Cardiac fibroblast (primary cell): ENCODE measurements at places on chromosomes 4 and X.
A peak's percentile ranks its signal among the peaks of the same experiment; 100 is the strongest.

DNA sequence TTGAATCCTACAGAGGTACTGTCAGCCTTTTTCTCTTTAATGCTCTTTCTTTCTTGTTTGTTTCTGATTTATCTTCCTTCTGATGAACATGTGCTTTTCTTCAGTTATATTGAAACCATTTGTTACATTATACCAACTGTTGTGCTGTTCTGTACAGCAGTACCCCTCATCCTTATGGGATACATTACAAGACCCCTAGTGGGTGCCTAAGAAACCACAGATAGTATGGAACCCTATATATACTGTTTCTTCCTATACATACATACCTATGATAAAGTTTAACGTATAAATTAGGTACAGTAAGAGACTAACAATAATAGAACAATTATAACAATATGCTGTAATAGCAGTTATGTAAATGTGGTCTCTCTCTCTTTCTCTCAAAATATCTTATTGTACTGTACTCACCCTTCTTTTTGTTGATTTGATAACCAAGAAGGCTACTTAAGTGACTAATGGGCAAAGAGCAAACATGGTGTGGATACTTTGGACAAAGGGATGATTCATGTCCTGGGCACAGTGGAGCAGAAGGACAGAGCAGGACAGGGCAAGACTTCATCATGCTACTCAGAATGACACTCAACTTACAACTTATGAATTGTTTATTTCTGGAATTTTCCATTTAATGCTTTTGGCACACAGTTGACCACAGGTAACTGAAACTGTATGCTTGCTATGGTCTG, 10.7 kb upstream of the YIPF7 start:
- no peak for DNase-seq

GRCh38 chrX:79153348-79153747, 8.9 kb downstream of the GPR174 start:
- no peak for DNase-seq

- DNase-seq: no peak
Observed at GRCh38 chr4:3079694-3080123, 5.2 kb downstream of the HTT start.

GRCh38 chrX:34634349-34634748, 22.7 kb downstream of the TMEM47 start:
- no peak for DNase-seq

DNA sequence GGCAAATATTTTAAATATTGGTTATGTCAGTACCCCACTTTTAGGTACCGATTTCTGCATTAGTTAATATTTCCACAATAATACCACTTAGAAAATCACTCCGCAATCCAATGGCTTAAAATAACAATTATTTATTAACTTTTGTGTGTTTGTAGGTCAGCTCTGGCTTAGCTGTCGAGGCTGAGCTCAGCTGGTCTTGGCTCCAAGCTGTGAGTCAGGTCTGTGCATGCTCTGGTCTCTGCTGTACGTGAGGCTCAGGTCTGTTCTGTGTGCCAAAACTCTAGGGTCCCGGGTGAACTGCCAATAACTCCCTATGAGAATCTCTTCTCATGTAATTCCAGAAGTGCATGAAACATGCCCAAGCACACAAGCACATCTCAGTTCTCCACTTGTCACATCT, 245.8 kb upstream of the GK2 start:
- no peak for DNase-seq

DNA sequence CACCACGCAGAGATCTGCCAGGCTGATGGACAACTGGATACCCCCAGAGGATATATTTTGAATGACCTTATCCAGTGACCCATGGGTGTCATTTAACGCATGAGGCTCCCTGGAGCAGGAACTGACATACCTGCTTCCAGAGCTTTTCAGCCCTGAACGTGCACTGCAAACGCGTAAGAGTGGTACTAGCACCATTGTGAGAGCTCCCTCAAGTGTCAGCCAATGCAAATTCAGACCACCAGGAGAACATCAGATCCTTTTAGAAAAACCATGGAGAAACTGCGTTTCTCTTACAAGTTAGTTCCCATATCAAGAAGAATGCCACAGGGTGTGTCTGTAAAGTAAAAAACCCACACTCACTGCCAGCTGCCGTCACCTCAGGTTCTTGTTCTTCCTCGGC, 7.3 kb downstream of the TREX2 start:
- peak; percentile 39 for DNase-seq

GRCh38 chrX:17499512-17499911, 124.5 kb downstream of the NHS start:
- no peak for DNase-seq

GRCh38 chrX:95218976-95219375, 1465.7 kb upstream of the DIAPH2 start:
- DNase-seq: no peak

DNA sequence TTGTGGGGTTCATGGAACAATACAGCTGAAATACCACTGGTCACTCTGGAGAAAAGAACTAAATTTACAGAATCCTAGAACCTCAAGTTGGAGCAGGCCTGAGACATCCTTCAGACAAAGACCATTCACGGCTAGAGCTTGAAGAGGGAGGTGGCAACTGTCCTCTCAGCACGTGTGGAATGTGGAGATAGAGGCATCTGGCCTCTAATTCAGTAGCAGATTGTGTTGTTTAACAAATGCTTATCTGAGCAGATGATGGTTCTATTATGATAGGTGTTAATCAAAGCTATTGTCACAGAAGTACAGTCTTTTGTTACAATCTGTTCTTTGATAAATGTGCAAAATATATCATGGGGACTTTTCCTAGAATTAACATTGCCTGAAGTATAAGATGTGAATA, 121.7 kb upstream of the KCNIP4 start:
- DNase-seq: no peak

GRCh38 chr4:91751961-91752360, 551.8 kb upstream of the GRID2 start:
- DNase-seq: no peak

- DNase-seq: no peak
Observed at GRCh38 chrX:124981420-124981819, 338.3 kb upstream of the TEX13C start.

DNA sequence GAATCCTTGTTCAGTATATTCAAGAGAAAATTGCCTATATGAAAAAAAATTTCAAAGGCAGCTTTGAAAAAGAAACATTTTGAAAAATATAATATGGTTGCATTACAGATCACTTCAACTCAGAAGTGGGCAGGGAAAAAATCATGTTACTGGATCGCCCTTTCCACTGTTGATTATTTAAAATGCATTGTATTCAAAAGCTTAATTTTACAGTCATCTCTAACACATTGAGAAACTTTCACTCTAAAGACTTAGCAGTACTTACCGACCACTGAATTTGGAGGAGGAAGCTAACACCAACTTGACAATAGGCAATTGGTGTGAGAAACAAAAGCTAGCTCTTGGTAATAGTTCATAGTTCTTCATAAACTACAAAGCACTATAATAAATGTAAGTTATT, 101.9 kb downstream of the CEP135 start:
- no peak for DNase-seq

DNA sequence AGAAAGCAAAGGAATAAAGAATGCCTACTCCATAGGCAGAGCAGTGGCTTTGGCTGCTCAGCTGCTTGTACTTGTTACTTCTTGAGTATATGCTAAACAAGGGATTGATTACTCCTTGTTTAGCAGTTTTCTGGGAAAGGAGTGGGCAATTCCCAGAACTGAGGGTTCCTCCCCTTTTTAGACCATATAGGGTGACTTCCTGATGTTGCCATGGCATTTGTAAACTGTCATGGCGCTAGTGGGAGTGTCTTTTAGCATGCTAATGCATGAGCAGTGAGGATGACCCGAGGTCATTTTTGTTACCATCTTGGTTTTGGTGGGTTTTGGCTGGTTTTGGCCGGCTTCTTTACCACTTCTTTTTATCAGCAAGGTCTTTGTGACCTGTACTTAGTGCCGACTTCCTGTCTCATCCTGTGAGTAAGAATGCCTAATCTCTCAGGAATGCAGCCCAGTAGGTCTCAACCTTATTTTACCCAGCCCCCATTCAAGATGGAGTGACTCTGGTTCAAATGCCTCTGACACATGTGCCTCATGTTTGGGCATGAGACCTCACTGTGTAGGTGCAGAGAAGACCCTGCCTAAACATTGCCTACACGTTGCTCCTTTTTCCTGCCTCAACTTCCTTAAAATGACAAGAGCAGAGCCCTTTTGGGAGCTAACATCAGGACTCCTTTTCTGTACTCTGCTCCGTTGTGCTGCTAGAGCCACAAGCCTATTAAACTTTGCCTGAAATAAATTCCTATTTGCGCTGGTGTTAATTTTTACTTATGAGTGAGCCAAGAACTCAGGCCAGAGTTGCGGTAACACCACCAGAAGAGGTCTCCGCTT, 21.0 kb upstream of the UBA6 start:
- DNase-seq: peak; percentile 26

GRCh38 chr4:173424899-173425805, 26.2 kb upstream of the SCRG1 start:
- DNase-seq: peak; percentile 87

DNA sequence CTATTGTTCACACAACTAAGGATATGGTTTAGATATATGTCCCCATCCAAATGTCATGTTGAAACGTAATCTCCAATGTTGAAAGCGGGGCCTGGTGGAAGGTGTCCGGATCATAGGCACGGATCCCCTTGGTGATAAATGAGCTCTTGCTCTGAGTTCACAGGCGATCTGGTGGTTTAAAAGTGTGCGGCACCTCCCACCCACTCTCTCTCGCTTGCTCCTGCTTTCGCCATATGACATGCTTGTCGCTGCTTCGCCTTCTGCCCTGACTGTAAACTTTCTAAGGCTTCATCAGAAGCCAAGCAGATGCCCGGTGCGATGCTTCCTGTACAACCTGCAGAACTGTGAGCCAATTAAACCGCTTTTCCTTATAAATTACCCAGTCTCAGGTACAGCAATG, 128.5 kb downstream of the NFKB1 start:
- no peak for DNase-seq

- peak; percentile 32 for DNase-seq
Observed at GRCh38 chr4:107806196-107806595, 18.5 kb upstream of the SGMS2 start.

DNA sequence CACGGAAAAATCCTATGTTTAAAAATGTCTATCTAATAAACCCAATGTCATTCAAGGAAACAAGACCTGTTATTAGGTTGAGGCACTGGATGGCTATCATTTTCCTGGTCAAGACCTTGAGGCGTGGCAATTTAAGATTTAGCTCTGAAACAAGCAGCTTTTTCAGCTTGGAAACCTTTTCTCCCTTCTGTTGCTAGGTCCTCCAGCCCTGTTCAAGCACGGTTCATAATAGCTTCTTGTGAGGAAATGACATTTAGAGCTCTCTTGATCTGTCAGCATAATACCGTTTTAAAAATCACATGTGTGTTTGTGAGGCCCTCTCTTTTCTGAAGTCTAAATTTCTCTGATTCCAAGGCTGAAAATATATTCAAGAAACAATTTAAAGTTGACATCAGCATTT, 133.6 kb upstream of the GRPR start:
- DNase-seq: no peak

GRCh38 chr4:36172656-36173055, 71.7 kb downstream of the ARAP2 start:
- no peak for DNase-seq

GRCh38 chr4:103086551-103086950, 10.0 kb upstream of the SLC9B2 start:
- DNase-seq: no peak

GRCh38 chr4:146763560-146763959, 124.9 kb downstream of the POU4F2 start:
- no peak for DNase-seq

DNA sequence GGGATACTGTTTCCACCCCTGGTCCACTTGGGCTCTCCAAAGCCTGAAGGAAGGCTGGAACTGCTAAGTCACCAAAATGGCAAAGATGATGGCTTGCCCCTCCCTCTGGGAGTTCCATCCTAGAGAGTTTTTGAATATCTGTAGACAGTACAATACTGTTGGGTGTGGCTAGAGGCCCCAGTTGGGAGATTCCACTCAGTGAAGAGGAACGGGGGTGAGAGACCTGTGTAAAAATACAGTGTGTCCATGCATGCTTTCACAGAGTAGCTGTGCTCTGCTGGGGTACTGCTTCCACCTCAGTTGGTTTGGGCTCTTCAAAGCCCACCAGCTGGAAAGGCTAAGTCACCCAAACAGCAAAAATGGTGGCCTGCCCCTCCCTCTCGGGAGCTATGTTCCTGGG, 109.8 kb upstream of the APOOL start:
- DNase-seq: no peak

DNA sequence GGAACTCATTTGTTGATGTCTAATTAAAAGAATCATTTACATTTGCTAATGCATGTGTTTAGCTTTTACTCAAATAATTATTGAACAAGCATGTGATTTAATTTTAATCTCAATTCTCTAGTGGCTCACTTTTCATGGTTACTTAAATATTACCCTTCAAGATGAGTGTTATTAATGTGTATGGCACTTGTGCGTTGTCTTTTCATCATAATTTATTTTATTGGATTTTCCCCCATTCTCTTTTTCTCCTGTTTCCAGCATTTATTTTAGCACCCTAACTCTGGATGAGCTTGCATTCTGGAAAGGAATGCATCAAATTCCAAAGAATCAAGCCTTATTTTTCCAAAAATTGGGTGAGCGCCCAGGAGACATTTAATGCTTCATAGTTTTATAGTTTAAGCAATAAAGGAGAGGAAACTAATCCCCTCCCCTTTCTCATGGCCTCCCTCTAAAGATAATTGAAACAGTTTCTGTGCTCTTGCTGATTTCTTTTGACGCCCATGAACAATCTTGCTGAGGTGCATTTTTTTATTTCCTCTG, 191.1 kb upstream of the FAT4 start:
- DNase-seq: peak; percentile 69

GRCh38 chr4:158521484-158522088, at the start of gene RXFP1:
TSS of gene RXFP1 (plus strand) at chr4:158521882. CDS start at chr4:158521977, 95 bp downstream.
- DNase-seq: peak; percentile 5

DNA sequence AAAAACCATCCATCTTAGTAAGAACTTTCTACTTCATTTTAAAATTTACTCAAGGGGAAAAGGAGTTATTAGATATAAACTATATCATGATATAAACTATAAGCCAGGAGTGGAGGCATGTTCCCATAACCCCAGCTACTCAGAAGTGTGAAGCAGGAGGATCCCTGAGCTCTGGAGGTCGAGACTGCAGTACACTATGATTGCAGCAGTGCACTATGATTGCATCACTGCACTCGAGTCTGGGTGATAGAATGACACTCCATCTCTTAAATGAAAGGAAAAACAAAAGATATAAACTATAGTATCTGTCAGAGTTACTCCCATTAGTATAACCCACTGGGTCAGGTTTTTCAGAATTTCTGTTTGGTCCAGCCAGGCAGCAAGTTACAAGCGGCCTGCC, 47.6 kb downstream of the RPS3A start:
- peak; percentile 18 for DNase-seq

- DNase-seq: no peak
Observed at GRCh38 chr4:127968586-127968985, 3.4 kb downstream of the ABHD18 start.

DNA sequence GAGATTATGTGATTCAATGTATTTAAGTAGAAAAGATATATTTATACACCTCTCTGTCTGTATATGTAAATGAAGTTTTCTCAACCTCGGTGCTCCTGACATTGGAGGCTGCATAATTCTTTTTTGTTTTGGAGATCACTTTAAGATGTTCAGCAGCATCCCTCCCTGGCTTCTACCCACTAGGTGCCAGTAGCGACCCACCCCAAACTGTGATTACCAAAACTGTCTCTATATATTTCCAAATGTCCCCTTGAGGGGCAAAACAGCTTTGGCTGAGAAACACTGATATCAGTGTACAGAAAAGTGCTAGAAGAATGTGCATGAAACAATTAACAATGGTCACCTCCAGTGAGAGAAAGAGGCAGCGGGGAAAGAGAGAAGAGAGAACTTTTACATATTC, 51.2 kb downstream of the DCX start:
- no peak for DNase-seq

- peak; percentile 84 for DNase-seq
Observed at GRCh38 chr4:73653695-73654106, 33.5 kb upstream of the RASSF6 start.

GRCh38 chr4:153527690-153528089, 61.5 kb downstream of the TMEM131L start:
- no peak for DNase-seq
